GM23338 (cell line): ENCODE measurements at places on chromosomes 7 and 10. TPM values are rescaled to one million over a fixed set of nuclear protein-coding genes. Genes with fewer than 3 reads are reported as not detected.

Gene HSPA12A
- 5.2 and 6.3 TPM in 2 replicates for total RNA-seq

GRCh38 chr10:116307455-116307854 lies 16.8 kb upstream of the CCDC172 start:
- DNase-seq: no peak

DNA sequence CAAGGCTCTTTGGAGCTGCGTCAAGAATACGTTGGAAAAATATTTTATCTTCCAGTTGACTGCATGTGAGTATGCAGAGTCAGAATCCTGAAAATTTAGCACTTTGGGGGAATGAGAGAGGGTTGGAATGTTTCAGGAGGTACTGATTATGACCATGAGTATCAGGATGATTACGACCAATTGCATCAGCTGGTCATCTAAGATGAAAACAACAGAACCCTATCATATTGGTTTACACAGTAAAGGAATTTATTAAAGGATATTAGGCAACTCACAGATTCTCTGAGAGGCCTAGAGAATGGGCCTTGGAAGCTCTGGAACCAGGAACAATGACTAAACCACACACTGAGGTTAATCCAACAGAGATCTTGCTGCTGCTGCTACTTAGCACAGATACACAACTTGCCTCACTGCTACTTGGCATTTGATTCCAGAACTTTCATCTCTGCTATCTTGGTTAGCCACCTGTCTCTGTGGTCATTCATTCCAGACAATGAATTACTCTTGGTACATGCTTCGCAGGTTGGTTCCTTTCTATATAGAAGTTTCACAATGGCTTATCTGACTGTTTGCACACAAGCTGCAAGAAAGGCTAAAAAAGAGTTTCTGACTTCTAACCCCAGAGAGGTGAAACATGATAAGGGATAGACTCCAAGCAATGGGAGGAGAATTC lies 68.0 kb upstream of the CTTNBP2 start:
- DNase-seq: no peak

- DNase-seq: no peak
These were observed 6.1 kb downstream of the CCAR1 start for GRCh38 chr10:68727146-68727545.

DNA sequence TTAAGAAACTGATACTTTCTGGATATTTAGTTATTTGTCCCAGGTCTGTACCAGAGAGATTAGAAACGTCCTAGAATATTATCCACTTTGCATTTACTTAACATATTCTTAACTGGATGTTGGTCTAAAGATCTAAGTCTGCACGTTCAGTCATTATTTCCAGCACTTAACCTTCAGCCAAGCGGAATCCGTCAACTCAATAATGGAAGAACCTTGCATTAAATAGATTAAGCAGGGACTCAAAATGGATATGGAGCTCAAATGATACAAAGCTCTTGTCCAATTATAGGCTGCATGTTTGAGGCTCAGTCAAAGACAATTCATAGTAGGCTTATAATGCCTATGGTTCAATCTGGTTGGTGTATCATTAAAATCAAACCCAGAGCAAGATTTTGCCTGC lies 162.9 kb downstream of the SEMA3D start:
- DNase-seq: no peak
